ENCODE measurements at places on chromosomes 5 and 9.
A peak's percentile ranks its signal among the peaks of the same experiment; 100 is the strongest.

- no peak for DNase-seq
Measured at GRCh38 chr5:17278931-17279330, 61.5 kb downstream of the BASP1 start.

DNA sequence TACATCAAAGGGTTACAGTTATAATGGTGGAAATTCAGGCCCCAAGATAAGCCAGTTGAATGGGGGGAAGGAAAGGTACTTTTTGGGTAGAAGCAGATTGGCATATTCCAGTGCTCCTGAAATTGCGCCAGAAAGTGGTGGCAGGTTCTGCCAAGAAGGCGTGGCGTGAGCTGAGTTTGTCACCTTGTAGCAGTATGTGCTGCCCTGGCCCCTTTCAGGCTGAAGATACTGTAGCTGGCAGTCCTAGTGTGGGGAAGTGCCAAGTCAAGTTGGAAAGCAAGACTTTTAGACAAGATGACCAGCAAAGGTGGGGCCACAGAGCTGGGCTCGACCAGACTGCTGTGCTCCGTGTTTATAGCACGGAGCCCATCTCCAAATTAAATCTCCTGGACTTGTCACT, 133.6 kb upstream of the GLRA1 start:
- DNase-seq = no peak

DNA sequence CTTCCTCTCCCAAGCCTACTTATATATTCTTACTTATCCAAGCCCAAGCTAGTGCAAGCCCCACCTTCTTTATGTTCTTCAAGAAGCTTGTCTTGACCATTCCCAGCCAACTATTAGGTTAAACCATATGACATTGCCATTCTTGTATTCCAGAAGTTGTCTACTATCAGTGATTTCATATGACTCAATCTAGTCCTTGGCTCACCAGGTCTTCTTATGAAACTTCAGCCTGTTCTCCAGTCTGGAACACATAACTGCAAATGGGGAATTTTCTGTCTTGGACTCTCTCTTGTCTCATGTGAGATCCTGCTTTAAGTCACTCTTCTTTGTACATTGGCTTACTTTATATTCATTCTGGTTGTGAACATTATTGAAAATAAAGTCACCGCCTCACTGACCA, 130.7 kb downstream of the TTLL11 start:
- DNase-seq = no peak

- no peak for DNase-seq
Measured at GRCh38 chr9:125659954-125660353, 47.1 kb downstream of the MAPKAP1 start.

DNA sequence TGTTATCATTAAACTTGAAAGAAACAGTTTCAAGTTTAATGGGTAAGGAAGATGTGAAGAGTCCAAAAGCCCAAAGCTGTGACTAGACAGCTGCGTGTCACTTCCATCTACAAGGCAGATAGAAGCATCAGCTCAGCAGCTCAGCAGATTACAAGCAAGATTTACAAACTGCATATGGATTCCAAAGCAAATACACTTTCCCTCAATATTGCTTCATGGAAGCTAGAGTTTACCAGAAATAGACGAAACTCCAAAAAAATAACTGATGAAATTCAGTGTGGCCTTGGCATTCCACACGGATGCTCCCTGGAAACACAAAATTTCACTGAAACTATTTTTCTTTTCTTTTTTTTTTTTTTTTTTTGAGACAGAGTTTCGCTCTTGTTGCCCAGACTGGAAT, 17.9 kb downstream of the MYO10 start:
- DNase-seq = no peak

- no peak for DNase-seq
Measured at GRCh38 chr9:76316069-76316468, 78.2 kb downstream of the RFK start.

DNA sequence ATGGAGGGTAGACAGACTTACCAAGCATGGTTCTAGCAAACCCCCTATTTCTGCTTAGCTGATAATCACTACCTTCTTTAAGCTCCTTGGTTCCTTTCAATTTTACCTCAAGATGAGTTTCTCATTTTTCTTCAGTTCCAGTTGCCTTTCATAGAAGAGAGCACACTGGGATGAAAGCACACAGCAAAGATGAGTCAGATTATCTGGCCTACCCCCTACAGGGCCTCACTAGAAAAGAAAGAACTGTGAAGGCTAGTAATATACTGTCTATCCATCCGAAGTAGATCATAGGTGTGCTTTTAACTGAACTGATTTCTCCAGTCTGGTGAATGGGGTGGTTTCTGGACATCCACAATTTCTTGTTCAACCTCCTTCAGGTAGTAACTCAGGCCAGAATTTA, 122.5 kb downstream of the TRPM3 start:
- no peak for DNase-seq

GRCh38 chr5:62011089-62011664, 294.8 kb upstream of the KIF2A start:
- no peak for DNase-seq

DNA sequence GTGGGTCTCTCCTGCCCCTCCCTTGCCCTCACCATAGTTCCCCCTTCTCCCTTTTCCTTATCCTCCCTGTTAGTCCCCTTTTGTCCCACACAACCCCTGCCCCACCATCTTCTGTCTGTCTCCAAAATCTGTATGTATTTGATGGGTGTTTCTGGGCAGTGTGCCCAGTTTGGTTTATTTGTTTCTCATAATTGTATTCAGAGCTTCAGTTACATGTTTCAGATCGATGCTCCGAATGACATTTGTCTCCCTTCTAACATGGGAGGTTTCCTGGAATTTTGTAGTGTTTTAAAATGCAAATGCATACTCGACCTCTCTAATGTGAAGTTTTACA, 22.2 kb downstream of the FBXL7 start:
- DNase-seq = no peak

GRCh38 chr5:116778032-116778431, 203.4 kb upstream of the SEMA6A start:
- peak; percentile 13 for DNase-seq

DNA sequence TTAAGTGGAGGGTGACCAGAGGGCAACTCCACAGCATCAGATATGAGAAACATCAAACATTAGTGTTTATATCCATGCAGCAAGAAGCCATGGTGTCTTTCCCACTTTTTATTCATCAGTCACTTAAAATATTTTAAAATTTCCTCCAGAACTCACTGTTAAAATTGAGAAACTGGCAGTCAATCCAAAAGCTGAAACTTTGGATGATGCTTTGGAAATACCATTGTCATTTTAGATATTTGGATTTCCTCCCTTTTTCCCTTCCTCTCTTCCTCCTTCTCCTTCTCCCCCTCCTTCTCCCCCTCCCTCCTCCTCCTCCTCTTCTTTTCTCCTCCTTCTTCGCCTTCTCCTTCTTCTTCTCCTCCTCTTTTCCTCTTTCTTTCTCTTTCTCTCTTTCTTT, 33.1 kb upstream of the NTRK2 start:
- DNase-seq = no peak

GRCh38 chr9:3909966-3910650, 384.3 kb upstream of the RFX3 start:
- no peak for DNase-seq

DNA sequence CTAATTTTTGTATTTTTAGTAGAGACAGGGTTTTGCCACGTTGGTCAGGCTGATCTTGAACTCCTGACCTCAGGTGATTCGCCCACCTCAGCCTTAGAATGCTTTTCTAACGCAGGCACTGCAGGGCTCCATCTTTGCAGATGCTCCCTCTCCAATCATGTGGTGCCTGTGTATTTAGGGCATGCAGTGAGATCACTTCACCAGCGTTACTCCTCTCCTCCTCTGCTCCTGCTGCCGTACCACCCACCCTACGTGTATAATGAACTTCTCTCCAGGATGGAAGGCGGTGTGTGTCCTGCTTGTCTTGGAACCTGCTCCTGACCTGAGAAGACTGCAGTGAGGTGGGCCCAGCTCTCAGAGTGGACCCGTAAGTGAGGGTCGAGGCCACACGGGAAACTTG, 13.6 kb upstream of the CFAP157 start:
- DNase-seq = no peak

DNA sequence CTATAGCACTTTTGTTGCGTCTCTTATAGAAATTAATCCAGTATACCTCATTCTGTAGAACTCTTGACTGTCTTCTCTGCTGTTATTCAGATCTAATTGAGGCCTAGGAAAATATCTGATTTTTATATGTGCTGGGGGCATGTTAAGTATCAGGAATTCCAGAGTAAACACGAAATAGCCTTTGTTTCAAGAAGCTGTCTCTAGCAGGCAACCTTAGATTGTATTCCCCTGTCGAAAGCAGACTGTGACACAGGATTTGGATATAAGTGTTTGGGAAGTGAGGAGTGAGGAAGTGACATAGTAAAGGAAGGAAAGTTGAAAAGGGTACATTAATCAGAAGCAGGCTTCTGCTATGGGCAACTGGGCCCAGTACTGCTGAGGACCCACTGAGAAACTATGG, 72.1 kb upstream of the RASA1 start:
- DNase-seq = no peak

DNA sequence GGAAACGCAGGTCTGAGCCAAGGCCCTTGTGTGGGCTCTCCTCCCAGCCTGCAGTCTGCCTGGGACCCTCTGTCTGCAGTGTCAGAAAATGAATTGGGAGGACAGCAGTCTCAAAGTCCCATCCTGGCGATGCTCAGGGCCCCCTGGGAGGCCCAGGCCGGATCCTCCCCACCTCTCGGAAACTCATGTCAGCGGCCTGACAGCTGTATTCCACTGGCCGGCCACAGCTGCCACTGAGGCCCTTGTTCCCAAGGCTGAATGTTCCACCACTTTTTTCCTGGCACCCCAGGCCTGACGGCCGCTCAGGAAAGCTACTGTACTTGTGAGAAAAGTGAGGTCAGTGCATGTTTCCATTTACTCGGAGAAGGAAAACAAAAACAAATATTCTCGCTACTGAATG, 180.0 kb downstream of the FGF18 start:
- DNase-seq = no peak

- DNase-seq = no peak
Measured at GRCh38 chr9:86703346-86703745, 244.0 kb downstream of the GAS1 start.

GRCh38 chr9:77588271-77588937, 59.7 kb downstream of the GNA14 start:
- no peak for DNase-seq

- DNase-seq = no peak
Measured at GRCh38 chr5:33657804-33658440, 217.2 kb downstream of the TARS1 start.

- no peak for DNase-seq
Measured at GRCh38 chr5:66620711-66621110, 24.5 kb downstream of the MAST4 start.

DNA sequence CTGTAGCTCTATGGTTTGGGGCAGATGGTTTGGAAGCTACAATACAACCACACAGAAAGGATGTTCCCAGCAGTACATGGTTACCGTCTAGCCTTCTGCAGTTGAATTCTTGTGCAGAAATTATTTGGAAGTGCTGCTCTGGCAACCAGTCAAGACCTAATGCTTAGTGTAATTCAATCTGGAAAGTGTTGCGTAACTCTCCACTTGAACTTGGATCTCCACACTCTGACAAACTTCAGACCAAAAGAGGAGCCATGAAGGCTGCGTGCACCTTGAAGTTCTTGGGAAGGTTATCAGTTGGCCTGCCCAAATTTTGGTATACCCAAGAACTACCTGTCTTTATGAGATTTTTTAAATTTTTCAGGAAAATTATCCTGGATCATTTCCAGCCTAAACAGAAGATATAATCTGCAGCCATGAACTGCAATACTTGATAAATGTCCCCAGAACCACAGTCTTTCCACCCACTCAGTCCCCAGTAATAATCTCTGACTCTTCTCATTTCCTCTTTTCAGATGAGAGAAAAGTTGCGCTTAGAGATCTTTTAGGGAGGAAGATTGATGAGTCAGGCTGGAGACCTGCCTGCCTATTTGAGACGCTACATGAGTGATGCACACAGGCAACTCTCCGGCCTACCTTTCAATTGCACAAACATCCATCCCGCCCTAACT, 159.9 kb downstream of the FANCC start:
- no peak for DNase-seq

DNA sequence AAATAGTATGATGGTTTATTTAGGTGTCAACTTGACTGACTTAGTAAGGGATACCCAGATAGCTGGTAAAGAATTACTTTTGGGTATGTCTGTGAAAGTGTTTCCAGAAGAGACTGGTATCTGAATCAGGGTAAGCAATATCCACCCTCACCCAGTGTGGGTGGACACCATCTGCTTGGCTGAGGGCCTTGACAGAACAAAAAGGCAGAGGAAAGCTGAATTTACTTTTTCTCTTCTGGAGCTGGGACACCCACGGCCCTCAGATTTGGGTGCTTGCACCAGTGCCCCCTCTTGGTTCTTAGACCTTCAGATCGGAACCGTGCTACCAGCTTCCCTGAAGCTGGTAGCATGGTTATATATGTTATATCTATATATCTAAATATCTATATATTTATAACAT, 489.5 kb upstream of the MPDZ start:
- no peak for DNase-seq

- DNase-seq = no peak
Measured at GRCh38 chr5:89262030-89262429, 379.0 kb upstream of the MEF2C start.

- DNase-seq = no peak
Measured at GRCh38 chr5:115470921-115471320, 73.7 kb downstream of the FEM1C start.

GRCh38 chr9:108612513-108612912, 243.3 kb downstream of the ACTL7B start:
- no peak for DNase-seq

DNA sequence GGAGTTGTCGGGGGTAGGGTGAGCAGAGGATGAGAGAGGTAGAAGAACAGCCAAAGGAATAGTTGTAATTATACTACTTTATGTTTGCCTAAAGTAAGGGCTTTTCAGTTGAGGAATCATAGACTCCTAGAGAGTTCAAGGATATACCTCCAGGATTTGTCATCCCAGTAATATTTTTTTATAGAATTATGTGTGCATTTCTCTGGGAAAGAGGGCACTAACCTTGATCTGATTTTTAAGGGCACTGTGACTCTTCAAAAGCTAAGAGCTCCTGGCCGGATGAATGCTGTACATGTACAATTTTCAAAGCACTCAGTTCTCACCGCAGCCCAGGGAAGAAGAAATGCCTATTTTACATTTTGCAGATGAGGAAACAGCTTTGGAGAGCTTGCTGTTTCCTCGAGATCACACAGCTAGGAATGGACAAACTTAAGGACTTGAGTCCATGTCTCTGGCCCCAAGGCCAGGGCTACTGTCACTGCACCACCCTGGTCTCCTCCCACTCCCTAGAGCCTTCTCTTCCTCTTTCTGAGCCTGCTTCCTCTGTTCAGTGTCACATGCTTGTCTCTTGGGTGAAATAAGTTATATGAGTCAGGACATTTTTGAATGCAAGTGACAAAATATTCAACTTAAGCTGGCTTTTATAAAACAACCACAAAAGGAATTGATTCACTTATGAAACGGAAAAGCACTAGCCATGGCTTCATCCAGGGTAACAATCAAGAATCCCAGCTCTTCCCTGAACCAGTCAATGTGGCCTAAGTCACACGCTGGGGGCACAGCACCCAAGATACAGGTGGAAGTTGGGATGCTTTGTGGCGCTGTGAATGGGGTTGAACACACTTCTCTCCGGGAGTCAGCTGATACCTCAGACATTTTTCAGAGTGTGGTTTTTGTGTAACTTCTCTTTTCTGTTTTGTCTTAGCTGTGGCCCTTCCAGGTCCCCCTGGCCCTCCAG, 45.7 kb upstream of the TGFBR1 start:
- DNase-seq = no peak

- DNase-seq = no peak
Measured at GRCh38 chr5:168947212-168947868, 353.6 kb downstream of the SLIT3 start.

- DNase-seq = no peak
Measured at GRCh38 chr5:2752821-2753439, 1.5 kb upstream of the IRX2 start.

- no peak for DNase-seq
Measured at GRCh38 chr5:53066088-53066487, 43.5 kb downstream of the MOCS2 start.

GRCh38 chr9:126504977-126505455, 108.7 kb upstream of the LMX1B start:
- no peak for DNase-seq
